ENCODE measurements at places on chromosomes 5 and 9.

- no peak for DNase-seq
- peaks cover 13% of the 10 kb centered on the region for H3K36me3 ChIP-seq
- no peak overlapping the region for H3K4me3 ChIP-seq
- no peaks in the 10 kb centered on the region for H3K4me1 ChIP-seq
- H3K27ac ChIP-seq, result no peak overlapping the region
Measured at GRCh38 chr5:10729320-10730042, 31.6 kb downstream of the DAP start.

DNA sequence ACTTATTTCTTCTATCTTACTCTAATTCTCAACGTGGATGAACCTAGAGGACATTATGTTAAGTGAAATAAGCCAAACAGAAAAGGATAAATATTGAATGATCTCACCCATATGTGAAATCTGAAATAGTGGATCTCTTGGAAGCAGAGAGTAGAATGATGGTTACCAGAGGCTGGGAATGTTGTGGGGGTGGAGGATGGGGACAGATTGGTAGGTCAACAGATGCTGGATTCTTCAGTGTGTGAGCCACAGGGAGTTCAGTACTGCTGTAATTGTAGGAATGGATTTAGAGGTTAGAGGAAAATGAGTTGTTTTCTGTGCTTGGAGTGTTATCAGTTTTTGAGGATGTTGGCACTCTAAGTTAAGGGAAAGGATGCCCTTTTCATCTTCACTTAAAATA lies 190.6 kb downstream of the FBXL7 start:
- no peak overlapping the region for H3K4me3 ChIP-seq
- no peaks in the 10 kb centered on the region for H3K36me3 ChIP-seq
- H3K27me3 ChIP-seq, result no peaks in the 10 kb centered on the region
- peaks cover 26% of the 10 kb centered on the region for H3K4me1 ChIP-seq
- no peak for DNase-seq
- H3K27ac ChIP-seq, result no peak overlapping the region

GRCh38 chr9:1957856-1958255 lies 57.3 kb upstream of the SMARCA2 start:
- H3K36me3 ChIP-seq, result no peaks in the 10 kb centered on the region
- H3K27ac ChIP-seq, result no peak overlapping the region
- H3K4me3 ChIP-seq, result no peak overlapping the region
- peaks cover 13% of the 10 kb centered on the region for H3K27me3 ChIP-seq

GRCh38 chr9:114092336-114092735 lies 6.8 kb downstream of the KIF12 start:
- DNase-seq, result no peak
- no peaks in the 10 kb centered on the region for H3K36me3 ChIP-seq
- no peak overlapping the region for H3K27ac ChIP-seq
- H3K27me3 ChIP-seq, result peaks cover 30% of the 10 kb centered on the region

GRCh38 chr5:60504342-60504741 lies 195.6 kb downstream of the DEPDC1B start:
- H3K4me3 ChIP-seq, result no peak overlapping the region
- no peaks in the 10 kb centered on the region for H3K27me3 ChIP-seq
- H3K4me1 ChIP-seq, result no peaks in the 10 kb centered on the region
- DNase-seq, result no peak
- H3K36me3 ChIP-seq, result no peaks in the 10 kb centered on the region

GRCh38 chr5:36558641-36559040 lies 47.8 kb upstream of the SLC1A3 start:
- H3K27ac ChIP-seq, result no peak overlapping the region
- peaks cover 3% of the 10 kb centered on the region for H3K36me3 ChIP-seq
- H3K4me3 ChIP-seq, result no peak overlapping the region
- no peaks in the 10 kb centered on the region for H3K27me3 ChIP-seq
